ENCODE measurements at places on chromosomes 5 and 9.

- DNase-seq = no peak
These were observed 49.3 kb upstream of the SYNPO start for GRCh38 chr5:150590979-150591695.

- DNase-seq = no peak
These were observed 22.1 kb downstream of the IQGAP2 start for GRCh38 chr5:76425146-76425545.

DNA sequence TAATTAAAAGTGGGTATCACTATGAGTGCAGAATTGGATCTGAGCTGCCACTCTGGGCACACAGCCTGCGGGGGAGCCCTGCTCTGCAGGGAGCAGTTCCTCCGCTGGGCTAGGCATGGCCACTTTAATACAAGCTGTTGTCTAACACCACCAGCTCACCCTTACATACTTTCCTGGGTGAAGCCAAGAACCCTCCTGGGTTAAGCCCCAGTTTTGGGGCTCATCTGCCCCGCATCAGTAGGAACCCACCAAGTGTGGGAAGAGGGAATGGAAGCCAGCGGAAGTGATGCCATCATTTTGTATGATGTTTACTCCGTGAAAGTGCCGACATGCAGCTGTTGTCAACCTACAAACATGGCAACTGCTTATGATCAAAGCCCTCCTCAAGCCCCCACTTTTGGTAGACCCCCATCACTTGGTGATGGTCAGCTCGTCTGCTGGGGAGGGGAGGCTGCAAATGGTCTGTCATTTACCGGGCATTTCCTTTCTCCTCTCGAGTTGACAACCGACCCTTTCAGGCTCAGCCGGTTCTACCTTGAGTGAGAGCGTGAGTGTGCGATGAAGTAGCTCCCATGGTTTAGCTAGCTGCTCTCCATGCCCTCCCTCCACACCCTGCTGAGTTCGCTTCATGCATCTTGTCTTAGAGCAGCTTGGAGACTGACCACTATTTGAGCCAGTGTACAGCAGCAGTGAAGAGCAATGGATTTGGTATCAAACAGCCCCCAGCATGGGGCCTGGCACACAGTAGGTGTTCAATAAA lies 95.3 kb upstream of the IER5L start:
- peak; percentile 66 for DNase-seq

DNA sequence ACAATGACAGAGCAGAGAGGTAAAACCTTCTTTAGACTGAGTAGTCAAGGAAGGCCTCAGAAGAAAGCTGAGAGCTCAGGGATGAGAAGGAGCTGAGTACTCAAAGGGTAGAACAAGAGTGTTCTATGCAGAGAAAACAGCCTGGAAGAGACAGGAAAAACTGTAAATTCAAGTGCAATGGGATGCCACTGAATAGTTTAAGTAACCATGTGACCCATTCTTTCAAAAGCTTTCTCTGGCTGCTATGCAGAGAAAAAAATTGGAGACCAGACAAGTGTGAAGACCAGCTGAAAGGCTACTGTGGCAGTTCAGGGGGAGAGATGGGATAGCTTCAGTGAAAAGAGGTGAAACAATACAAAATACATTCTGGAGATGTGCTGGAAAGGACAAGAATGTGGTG lies 61.3 kb upstream of the RNF38 start:
- DNase-seq = no peak

GRCh38 chr9:136754626-136755301 lies 3.3 kb downstream of the LCN8 start:
- DNase-seq = no peak

DNA sequence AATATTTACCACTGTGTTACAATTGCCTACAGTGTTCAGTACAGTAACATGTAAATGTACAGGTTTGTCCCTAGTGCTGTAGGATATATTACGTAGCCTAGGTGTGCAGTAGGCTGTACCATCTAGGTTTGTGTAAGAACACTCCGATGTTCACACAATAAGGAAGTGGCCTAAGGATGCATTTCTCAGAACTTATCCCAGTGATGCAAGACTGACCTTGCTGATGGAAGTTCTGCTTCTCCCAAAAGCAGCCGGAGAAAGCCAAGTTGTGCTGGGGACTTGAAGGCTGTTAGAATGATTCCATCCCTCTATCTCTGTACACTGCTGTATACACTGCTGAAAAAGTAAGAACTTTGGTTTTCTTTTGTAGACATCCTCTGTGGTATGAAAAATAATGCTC lies 21.6 kb downstream of the NEUROG1 start:
- no peak for DNase-seq
